Right atrium auricular region (tissue), 2 donors: ENCODE measurements at places on chromosomes 1 and 21. TPM values are rescaled to one million over a fixed set of nuclear protein-coding genes. Genes with fewer than 3 reads are reported as not detected.

The LRRC8B gene
- 5.5 TPM for total RNA-seq

The C4BPA gene
- total RNA-seq = not detected

- no peak overlapping the region for H3K27ac ChIP-seq
- no peak overlapping the region for H3K4me3 ChIP-seq
- H3K4me1 ChIP-seq = no peaks in the 10 kb centered on the region
- no peak for DNase-seq
- H3K27me3 ChIP-seq = no peaks in the 10 kb centered on the region
- no peaks in the 10 kb centered on the region for H3K36me3 ChIP-seq
These were observed 44.1 kb downstream of the NGF start for GRCh38 chr1:115293899-115294298.

- no peaks in the 10 kb centered on the region for H3K36me3 ChIP-seq
- no peaks in the 10 kb centered on the region for H3K4me1 ChIP-seq
- no peaks in the 10 kb centered on the region for H3K27me3 ChIP-seq
- H3K27ac ChIP-seq = no peak overlapping the region
These were observed 39.3 kb downstream of the IL12RB2 start for GRCh38 chr1:67346982-67347381.

GRCh38 chr1:3003941-3004270 lies 17.4 kb upstream of the ACTRT2 start:
- H3K36me3 ChIP-seq = no peaks in the 10 kb centered on the region
- H3K27me3 ChIP-seq = no peaks in the 10 kb centered on the region
- H3K4me3 ChIP-seq = no peak overlapping the region
- no peak overlapping the region for H3K27ac ChIP-seq

GRCh38 chr1:226903819-226904716 lies 33.7 kb downstream of the PSEN2 start:
- no peak overlapping the region for H3K4me3 ChIP-seq
- H3K27me3 ChIP-seq = no peaks in the 10 kb centered on the region
- H3K27ac ChIP-seq = no peak overlapping the region
- no peaks in the 10 kb centered on the region for H3K4me1 ChIP-seq
- peaks cover 11% of the 10 kb centered on the region for H3K36me3 ChIP-seq
